ENCODE measurements at places on chromosomes 7 and 10.
A peak's percentile ranks its signal among the peaks of the same experiment; 100 is the strongest.

- peak; percentile 64 for DNase-seq
Measured at GRCh38 chr7:43649755-43650274, 66.9 kb downstream of the STK17A start.

- DNase-seq: no peak
Measured at GRCh38 chr7:726854-727103, 280 bp downstream of the DNAAF5 start.

DNA sequence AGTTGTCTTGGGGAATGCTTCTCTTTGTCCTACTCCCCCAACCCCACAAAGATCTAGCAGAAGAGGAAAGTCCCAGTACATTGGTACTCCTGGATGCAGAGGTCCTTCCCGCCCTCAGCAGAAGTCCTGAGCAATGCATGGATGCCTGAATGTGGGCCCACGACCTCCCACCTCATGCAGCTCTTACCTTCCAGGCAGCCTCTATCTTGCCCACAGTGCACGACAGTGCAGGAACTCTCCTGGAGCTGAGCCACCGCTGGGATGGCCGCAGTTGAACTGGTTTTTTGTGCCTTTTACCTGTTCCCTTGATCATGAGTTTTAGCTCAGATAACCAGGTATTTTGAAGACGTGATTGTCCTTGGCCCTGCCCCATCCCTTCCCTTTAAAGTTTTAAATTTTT, 37.9 kb downstream of the LRRC4 start:
- DNase-seq: no peak

- DNase-seq: no peak
Measured at GRCh38 chr10:14253711-14254110, 77.0 kb downstream of the FRMD4A start.

DNA sequence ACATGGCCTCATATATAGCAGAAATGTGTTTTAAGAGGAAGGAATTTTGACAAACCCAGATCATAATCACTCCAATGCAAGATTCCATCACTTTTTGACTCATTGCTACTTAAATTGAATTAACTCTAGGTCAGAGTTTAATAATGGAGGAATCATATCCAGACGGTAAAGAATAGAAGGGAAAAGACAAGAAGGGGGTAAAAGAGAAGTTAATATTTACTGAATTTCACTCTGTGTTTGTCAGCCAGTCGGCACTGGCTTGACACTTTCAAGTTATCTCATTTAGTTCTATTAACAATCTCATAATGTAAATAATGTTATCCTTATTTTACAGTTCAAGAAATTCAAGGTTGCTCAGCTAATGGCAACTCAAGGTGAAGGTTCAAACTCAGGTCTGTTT, 147.5 kb downstream of the SEMA3A start:
- no peak for DNase-seq

DNA sequence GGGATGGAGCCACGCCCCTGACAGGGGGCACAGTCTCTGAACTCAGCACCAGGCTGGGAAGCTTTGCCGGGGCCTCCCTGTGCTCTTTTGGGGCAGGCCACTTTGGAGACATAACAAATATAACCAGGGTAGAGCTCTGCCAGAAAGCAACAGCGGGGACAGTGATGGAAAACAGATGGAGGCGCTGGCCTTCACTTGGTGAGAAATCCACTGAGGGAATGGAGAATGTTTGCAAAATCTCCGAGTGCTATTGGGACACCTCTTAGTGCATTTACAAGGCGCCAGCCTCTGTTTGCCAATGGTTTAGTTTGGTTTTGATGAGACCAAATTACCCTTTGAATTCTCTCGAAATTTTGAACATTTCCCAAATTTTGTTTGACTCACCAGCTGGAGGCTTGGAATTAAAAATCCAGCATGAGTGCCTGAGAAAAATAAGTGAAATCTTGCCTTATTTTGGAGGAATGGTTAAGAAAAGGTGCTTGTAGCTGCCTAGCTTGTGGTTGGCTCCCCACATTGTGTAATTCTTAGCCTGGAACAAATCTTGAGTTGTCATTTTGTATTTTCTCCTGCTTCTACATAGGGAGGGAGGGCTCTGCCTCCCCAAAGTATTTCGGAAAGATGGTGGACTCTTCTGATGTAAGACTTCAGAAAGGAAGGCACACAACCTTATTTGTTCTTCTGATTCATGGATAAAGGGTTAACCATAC, 980.5 kb downstream of the LRMDA start:
- no peak for DNase-seq

- DNase-seq: no peak
Measured at GRCh38 chr7:90791596-90791995, 195.5 kb downstream of the CDK14 start.

DNA sequence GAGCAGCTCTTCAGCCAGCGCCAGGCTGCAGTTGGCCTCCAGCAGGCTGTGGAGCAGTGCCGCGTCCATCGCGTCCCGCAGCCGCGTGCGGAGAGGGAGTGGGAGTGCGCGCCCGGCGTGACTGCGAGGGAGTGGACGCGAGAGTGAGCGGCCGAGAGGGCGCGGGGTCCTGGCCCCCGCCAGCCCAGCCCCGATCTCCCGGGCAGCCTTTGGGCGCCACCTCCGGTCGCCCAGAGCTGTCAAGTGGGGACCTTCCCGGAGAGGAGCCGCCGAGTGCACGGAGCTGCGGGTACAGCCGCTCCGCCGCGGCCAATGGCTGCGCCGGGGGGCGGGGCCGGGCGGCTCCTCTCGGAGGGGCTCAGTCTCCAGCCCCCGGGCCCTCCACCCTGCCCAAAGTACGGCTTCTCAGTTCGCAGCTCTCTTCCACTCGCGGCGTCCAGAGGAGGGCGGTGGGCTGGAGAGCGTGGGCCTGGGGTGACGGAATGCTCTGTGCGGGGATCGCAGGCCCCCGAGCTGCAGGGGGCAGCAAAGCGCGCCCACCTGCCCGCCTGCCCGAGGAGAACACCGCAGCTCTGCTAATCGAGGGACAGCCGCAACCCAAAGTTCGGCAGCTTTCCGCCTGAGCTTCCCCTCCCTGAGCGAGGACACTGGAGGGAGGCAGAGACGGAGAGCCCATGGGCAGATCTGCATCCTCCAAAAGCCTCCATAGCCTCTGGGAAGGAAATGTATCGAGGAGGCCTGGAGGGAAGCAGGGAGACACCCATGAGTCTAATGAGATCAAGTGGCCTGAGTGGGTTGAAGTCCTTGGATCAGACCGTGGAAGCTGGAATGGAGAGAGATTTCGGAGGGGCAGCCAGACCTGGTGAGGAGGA, at the start of gene CRHR2:
TSS of gene CRHR2 (minus strand) at position 245 of the 872 bp plus-strand sequence. CDS start at position 69, 176 bp downstream.
- no peak for DNase-seq

DNA sequence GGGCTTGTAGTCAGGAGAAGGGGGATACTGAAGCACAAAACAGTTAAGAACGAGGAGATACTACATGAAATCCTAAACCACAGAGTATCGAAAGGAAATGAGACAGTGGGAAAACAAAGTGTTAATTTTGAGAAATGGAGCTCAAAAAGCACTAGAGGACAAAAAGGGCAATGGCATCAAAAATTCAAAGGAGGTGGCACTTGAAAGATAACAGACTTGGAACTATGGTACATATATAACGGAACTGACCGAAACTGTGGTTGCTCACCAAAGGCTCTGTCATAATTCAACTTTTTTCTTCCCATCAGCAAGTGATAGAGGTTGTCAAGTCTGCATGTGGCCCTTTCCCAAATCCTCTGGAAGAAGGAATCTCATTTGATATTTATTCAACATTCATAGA, 97.0 kb downstream of the CABCOCO1 start:
- no peak for DNase-seq

- peak; percentile 58 for DNase-seq
Measured at GRCh38 chr10:62554632-62555199, 180.5 kb downstream of the ZNF365 start.

- no peak for DNase-seq
Measured at GRCh38 chr7:74657692-74658177, at the start of gene GTF2I. Gene GTF2I, plus strand, starts transcription at chr7:74657718. Its CDS starts 31,411 bp downstream, at chr7:74689129.

- no peak for DNase-seq
Measured at GRCh38 chr7:88432301-88432700, 125.6 kb upstream of the STEAP4 start.

DNA sequence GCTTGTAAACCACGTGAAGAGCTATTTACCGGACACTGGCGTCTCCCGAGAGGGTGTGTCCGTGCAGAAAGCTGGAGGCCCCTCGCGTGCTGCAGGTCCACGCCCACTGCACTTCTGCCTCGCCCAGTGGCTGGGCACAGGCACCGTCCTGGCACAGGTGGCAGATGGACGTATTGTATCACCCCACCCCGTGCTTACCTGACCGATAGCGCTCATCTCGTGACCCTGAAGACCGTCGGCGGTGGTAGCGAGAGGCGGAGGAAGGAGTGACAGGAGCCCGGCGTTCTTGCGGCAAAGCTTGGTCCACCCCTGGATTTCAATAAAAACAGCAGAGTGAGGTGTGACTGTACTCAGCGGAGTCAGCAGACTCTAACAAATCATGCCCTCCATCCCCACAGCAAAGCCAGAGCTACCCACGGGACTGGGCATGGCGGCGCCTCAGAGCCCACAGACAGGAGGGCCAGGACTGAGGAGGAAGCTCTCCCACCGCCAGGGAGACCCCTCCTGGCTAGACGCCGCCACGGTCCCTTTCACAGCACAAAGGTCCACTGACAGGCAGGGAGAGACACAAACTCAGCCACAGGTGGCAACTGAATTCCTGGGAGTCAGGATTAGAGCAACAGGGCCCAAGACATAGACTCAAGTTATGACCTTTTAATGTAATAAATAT, 217.1 kb downstream of the DIP2C start:
- no peak for DNase-seq

GRCh38 chr7:107025449-107026103, 18.9 kb upstream of the PRKAR2B start:
- DNase-seq: peak; percentile 61

GRCh38 chr7:134465491-134465890, 6.6 kb upstream of the AKR1B1 start:
- no peak for DNase-seq

GRCh38 chr10:114087255-114087654, 43.6 kb downstream of the ADRB1 start:
- no peak for DNase-seq

GRCh38 chr10:130202984-130203621, 66.9 kb downstream of the GLRX3 start:
- DNase-seq: no peak

DNA sequence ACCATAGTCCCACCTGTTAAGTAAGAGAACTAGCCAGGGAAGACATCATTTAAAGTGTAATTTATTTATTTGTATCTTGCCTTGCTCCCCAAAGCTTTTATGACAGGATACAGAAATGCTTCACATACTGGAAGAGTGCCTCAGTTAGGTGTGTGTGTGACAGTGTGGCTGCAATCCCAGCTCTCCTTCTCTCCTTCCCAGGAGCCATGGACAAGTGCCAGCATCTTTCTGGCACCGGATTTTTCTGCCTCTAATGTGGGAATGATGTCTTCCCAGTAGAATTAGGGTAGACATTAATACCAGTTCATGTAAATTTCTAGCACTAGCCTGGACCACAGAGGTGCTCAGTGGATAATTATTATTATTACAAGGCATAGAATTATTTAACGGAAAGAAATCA, 30.3 kb upstream of the ATXN7L1 start:
- no peak for DNase-seq

DNA sequence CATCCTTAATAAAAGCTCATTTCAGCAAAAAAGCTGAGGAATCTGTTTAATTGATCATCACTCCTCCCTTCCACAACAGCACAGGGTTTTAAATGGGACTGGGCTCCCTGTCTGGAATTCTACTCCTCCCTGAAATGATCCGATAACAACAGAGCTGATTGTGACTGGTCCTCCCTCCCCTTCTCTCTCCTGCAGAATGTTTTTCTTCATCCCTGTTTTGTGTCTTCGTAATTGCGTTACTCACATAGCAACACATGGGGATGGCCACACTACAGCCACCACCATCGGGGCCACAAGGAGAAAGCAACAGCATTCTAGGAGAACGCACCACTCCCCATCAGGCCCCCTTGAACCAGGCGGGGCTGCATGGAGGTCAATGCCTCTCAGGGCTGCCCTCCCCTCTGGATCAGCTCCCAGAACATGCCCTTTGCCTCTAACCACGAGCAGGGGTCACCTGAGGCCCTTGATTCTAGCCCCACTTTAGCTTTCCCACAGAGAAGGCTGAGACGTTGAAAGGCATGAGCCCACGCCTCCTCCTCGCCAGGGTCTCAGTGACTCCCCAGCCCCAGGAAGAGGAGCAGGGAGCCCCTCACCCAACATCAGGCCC, 152.6 kb downstream of the PLXNA4 start:
- DNase-seq: no peak

DNA sequence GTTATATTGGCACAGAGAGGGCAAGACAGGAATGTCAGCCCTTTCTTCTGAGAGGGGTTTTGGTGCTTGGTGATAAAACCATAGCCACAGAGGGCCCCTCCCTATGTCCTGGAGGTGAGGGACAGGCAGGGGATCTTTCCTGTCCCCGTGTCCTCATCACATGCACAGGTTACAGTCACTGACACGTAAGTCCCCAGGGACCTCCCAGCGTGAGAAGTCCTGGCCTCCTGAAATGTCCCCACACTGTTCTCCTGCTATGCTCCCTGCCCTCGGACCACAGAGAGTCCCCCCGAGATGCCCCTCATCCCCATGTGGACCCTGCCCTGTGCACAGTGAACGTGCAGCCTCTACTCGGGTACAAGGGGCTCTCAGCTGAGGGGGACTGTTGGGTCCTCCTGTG, 260.4 kb downstream of the ZMYND11 start:
- no peak for DNase-seq

DNA sequence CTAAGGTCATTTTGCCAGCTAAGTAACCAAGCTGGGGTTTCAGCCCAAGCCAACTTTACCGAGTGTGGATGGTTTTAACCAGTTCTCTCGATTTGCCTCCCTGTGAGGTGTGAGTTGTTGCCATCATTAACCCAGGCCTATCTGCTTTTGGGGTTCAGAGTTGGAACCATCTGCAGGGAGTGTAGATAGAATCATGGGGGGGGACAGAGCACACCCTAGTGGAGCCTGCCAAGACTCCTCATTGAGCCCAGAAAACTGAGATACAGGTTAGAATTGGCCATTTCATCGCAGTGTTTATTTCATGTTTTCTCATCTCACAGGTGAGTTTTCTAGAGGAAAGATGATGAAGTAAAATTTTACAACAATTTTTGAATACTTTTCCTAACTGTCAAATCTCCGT, 133.6 kb downstream of the SDK1 start:
- no peak for DNase-seq

DNA sequence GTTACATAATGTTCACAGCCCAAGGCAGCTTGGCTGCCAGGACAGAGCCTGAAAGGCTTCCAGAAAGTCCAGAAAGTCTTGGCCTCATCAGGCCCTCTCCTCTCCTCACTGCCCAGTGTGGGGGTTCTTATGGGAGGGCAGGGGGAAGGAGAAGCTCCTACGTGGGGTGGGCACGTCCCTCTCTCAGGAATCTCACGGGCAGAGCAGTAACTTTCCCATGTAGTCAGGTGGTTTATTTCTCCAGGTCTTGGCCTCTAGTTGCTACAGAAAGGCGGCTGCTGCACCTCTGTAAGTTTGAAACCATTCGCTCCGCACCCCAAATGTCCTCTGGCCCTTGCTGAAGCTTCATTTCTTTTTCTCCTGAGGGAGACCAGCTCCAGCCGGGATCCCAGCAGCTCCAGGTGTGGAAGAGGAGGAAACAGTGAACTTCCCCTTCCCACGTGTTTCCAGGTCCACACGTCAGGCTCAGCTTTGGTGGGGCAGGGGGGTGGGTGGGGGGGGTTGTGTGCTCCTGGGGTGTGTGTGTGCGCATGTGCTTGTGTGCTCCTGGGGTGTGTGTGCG, 320.3 kb downstream of the WDR37 start:
- DNase-seq: no peak

GRCh38 chr10:16905320-16905719, 88.1 kb upstream of the RSU1 start:
- no peak for DNase-seq

Data from iris pigment epithelial cell (primary cell).